ENCODE measurements at places on chromosomes 6 and 20.
A peak's percentile ranks its signal among the peaks of the same experiment; 100 is the strongest.

DNA sequence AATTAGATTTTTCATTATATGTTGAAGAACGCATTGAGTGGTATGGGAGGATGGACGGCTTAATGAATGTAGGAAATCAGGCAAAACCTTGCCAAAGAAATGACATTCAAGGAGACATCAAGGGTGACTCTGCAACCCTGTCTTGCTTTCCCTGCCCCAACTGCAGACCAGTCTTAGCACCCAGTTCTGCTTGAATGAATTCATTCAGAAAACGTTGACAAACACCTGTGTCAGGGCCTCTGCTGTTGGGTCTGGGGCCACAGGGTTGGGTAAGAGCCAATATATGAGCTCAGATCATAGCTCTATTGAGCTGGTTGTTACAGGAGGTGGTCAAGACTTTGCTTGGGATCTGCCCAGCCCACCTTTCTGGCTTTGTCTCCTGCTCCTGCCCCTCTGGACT is 7.7 kb upstream of the ASXL1 start:
- no peak for DNase-seq

- no peak for DNase-seq
Measured at GRCh38 chr20:23290761-23291574, 59.6 kb upstream of the NXT1 start.

DNA sequence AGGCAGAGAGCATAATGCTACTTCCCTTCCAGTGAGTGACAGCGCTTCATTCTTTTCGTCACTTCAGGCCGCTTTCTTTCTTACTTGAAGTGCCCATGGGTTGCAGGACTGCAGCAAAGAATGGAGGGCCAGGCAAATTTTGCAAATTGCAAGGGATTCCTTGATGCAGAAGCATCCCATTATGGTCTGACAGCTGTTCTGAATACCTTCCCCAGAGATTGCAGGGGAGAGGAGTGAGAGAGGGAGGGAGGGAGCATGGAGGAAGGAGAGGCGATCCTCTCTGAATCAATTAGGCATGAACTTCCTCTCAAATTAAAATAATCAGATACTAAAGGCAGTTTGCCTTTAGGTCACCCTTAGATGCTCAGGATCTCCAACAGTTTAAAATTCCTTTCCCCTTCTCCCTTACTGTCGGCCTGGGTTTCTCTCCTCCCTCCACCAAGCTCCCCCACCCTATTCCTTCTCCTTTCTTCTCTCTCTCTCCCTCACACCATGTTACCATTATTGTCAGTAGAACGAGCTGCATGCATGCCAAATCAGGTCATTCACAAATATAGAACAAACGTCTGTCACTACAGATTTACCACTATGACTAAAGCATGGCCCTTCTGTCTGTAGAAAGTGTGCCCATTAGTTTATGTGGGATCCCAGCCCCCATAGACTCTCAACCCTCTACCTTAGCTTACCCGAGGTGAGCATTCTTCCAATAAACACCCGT is 289.2 kb downstream of the CD83 start:
- no peak for DNase-seq

DNA sequence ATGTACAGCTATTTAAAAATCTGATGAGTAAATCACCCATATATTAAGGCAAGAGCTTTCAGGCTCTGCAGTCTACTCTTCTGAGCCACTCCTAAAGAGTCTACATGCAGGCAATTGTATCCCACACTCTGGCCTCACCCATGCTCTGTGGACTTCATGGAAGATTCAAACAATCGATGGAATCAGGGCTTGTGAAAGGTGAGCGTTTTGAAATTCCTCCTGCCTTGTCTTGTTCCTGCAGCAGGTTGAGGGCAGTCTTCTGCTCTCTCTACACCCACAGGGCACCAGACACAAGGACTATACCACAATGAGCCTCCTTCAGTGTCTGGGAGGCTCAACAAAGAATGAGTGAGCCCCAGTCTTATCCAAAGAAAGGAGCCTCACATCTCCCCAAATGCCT is 51.1 kb downstream of the TBC1D7 start:
- no peak for DNase-seq

DNA sequence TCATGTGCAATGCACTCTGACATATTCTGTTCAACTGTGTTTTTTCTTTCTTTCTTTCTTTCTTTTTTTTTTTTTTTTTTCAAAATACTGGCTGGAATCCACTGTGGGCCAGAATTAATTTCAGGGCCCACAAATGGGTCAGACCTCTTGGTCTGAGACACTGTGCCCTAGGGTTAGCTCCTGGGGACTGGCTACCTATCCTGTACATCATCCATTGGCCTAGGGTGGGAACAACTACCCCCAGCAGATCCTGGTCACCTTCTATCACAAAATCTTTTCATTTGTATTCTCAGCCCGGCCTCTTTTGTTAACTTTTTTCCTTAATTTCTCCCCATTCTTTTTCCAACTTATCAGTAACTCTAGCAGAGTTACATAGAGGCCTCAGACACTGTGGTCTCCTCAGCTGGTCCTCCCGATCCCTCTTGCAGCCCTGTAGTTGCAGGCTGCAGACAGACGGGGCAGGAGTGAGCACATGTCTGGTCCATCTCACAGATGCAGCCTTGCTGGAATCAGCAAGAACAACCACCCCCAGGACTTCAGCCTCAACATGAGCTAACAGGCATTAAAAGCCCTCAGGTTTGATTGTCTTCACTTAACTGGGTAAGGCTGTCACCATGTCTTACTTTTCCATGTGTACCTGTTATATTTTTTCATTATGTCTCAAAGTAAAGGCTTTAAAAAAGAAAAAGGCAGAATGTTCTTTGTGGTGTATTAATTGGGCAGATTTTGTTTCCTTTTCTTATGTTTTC is 41.3 kb downstream of the TXLNB start:
- DNase-seq: peak; percentile 64

DNA sequence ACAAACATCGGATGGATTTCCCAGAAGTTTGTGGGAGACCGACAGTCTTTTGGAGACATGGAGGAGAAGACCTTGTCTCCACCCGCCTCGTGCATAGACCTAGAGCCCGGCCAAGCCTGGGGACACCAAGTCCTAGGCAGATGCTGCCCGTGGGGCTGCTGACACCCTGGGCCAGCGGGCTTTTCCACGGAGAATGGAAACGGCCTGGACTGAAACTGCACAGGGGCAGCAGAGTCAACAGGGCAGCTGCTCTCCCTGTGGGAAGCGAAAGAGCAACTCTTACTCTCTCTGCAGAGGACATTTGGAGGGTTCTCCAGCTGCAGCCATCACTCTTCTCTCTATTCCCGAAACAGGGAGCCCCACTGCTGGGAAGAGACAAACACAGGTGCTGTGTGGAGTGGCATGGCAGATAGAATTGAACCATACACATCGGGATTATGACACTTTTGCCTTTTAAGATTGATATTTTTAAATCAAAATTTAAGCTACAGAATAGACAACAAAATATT is 401.2 kb downstream of the THBS2 start:
- no peak for DNase-seq

Measured in stimulated activated CD4-positive, alpha-beta T cell treated with anti-CD3 and anti-CD28 coated beads, Interleukin-1b, Interleukin-23, amount 100 ng/mL, for 48 hours (primary cell).